ENCODE measurements at places on chromosomes 5 and 9.
A peak's percentile ranks its signal among the peaks of the same experiment; 100 is the strongest.

GRCh38 chr9:3828495-3828894, 302.7 kb upstream of the RFX3 start:
- no peak for DNase-seq

GRCh38 chr9:119121899-119122298, 247.3 kb downstream of the BRINP1 start:
- no peak for DNase-seq

GRCh38 chr5:56656846-56657726, 158.3 kb upstream of the MAP3K1 start:
- DNase-seq: no peak

DNA sequence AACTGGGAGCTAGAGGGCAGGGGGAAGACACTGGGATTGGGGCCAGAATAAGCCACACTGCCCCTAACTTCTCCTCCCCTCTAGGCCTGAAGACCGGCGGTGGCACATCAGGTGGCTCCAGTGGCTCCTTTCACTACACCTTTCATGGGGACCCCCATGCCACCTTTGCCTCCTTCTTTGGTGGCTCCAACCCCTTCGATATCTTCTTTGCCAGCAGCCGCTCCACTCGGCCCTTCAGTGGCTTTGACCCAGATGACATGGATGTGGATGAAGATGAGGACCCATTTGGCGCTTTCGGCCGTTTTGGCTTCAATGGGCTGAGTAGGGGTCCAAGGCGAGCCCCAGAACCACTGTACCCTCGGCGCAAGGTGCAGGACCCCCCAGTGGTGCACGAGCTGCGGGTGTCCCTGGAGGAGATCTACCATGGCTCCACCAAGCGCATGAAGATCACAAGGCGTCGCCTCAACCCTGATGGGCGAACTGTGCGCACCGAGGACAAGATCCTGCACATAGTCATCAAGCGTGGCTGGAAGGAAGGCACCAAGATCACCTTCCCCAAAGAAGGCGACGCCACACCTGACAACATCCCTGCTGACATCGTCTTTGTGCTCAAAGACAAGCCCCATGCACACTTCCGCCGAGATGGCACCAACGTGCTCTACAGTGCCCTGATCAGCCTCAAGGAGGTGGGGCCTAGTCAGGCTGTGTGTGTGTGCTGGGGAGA, 6.8 kb downstream of the DNAJB5 start:
- DNase-seq: no peak

DNA sequence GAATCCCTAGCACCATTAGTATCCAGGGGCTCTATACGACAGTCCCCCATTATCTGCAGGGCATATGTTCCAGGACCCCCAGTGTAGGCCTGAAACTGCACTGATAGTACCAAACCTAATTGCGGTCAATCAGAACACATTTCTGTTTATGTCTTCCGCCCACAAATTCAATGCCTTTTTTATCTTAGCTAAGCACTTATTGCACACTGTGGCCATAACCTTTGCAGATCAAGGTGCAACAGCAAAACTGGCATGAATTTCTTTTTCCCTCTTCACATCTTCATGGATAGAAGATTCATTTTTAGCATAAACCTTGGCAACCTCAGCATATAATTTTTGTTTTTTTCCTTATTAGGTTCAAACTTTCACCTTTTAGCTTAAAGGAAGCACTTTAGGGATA, 361.1 kb downstream of the DEPDC1B start:
- DNase-seq: no peak

DNA sequence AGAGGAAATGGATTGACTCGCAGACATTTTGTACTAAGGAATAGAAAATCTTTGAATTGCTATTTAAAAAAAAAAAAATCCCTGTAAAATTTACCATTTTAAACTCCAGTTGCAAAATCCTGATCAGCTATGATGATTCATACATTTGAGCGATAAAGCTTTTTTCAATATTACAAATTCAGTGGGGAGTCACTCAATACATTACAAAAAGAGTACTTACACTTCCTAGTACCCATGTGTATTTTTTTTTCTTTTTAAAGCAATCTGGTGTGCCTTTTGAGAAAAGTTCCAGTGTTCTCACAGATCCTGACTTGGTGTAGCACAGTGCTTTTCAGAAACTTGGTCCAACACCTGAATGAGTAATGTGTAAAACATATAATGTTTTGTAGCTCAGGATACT, 54.3 kb downstream of the PIK3R1 start:
- no peak for DNase-seq

- DNase-seq: no peak
Observed at GRCh38 chr5:154722936-154723335, 32.2 kb upstream of the LARP1 start.

- no peak for DNase-seq
Observed at GRCh38 chr5:149917073-149917676, 27.4 kb downstream of the PDE6A start.

GRCh38 chr9:113657765-113658544, 194.4 kb downstream of the RGS3 start:
- peak; percentile 61 for DNase-seq

GRCh38 chr5:166671811-166672210, 1619.6 kb upstream of the WWC1 start:
- DNase-seq: no peak

- no peak for DNase-seq
Observed at GRCh38 chr5:126492939-126493338, 69.7 kb downstream of the GRAMD2B start.

DNA sequence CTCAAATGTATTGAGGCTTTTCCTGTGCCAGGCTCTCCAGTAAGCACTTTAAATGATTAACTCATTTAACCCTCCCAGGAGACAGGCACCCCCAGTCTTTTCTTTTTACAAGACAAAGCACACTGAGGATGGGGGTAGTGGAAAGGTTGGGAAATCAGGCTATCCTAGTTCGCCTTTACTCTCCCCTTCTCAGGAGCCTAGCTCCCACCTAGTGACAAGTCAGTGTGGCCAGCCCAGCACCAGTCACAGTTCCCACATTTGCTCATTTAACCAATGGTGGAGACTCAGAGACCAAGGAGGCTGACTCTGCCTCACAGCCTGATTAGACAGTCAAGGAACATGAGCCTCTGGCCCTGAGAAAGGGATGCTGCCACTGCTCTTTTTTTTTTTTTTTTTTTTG, 3.5 kb downstream of the ALDH7A1 start:
- DNase-seq: no peak

GRCh38 chr5:120415985-120416384, 48.1 kb upstream of the PRR16 start:
- no peak for DNase-seq

- no peak for DNase-seq
Observed at GRCh38 chr9:69919461-69920061, 98.9 kb downstream of the CFAP95 start.

DNA sequence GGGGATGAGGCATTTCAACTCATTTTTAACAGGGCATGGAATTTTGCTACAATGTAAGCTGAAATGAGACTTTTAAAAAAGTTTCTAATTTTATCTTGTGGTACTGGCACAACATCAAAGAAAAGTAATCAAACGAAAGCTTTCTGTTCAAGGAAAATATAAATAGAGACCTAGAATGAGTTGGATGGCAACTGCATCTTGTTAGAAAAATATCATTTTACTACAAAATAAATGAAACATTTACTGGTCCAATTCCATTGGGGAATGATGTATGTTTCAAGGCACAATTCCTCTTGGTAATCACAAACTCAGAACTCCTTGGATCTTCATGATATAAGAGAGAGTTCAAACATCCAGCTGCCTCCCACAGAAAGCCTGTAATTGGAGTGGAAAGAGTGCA, 102.8 kb downstream of the HMHB1 start:
- DNase-seq: no peak

GRCh38 chr5:157473383-157474320, 13.6 kb downstream of the NIPAL4 start:
- no peak for DNase-seq

DNA sequence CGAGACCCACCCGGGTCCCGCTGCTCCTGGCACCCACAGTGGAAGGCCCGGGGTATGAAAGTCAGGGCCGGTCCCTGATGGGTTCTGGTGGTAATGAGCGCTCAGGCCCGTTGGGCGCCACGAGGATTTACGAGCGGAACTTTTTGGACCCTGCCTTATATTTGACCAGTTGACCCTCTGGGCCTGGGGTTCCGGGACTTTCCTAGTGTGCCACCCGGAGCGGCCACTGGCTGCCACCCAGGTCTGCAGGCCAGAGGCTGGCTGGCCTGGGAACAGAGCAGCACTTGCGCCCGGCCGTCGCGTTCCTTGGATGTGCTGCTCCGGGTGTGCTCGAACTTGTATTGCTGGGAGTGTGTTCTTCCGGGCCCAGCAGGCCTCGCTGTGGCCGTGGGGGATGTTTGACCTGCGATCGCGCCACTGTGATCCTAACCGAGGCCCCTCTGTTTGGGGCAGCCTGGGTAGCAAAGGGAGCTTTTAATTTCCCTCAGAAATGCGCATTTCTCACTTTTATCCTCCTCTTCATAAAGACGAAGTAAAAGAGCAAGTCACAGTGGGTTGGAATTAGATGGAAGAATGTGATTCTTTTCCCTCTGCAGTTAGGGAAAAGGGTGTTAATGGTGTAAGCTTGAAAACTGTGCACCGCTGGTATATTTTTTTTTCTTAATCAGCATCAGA, 1.2 kb downstream of the F2RL1 start:
- no peak for DNase-seq

GRCh38 chr9:88235615-88236014, 97.3 kb upstream of the SPATA31C2 start:
- DNase-seq: no peak

GRCh38 chr5:143033535-143034250, 263.5 kb downstream of the ARHGAP26 start:
- DNase-seq: no peak

GRCh38 chr9:85349046-85349445, 392.7 kb downstream of the AGTPBP1 start:
- DNase-seq: no peak

GRCh38 chr5:179912386-179912785, 4.7 kb upstream of the TBC1D9B start:
- no peak for DNase-seq

DNA sequence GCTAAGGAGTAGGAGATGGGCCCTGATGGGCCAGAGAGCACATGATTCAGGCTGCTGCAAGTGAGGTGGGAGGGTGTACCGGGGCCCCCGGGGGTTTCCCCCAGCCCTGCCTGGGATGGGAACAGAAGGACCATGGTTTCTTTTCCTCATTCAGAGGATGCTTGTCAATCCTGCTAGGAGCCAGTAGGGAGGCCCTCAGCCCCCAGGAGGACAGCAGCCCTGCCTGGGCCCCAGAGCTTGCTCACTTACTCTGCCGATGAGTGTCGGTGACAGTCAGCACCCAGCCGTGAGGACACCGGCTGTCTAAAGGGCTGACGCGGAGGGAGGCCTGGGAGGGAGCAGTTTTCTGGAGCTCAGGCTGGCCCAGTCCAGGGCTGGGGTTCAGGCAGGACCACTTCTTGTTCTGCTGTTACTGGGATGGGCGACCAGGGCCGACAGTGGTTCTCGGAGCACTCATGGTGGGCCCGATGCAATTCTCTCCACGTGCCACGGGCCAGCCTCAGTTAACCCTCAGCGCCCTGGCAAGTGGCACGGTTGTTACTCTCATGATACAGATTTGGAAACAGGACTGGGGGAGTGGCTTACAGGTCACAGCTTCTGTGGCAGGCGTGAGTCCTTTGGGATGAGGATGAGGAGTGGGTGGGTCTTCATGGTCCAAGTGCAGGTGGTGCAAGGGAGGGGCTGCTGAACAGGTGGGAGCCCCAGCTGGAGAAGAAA, 1.8 kb downstream of the ARRDC1 start:
- no peak for DNase-seq

DNA sequence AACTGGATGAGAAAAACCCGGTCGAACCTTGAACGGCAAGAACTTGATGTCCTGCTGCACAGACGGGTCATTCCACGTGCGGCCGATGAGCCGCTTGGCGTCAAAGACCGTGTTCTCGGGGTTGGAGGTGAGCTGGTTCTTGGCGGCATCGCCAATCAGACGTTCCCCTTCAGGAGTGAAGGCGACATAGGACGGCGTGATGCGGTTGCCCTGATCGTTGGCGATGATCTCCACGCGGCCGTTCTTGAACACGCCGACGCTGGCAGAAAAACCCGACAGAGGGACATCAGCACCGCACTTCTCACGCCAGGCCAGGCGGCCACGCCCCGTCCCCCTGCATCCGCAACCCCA, 519 bp downstream of the HSPA5 start:
- no peak for DNase-seq

DNA sequence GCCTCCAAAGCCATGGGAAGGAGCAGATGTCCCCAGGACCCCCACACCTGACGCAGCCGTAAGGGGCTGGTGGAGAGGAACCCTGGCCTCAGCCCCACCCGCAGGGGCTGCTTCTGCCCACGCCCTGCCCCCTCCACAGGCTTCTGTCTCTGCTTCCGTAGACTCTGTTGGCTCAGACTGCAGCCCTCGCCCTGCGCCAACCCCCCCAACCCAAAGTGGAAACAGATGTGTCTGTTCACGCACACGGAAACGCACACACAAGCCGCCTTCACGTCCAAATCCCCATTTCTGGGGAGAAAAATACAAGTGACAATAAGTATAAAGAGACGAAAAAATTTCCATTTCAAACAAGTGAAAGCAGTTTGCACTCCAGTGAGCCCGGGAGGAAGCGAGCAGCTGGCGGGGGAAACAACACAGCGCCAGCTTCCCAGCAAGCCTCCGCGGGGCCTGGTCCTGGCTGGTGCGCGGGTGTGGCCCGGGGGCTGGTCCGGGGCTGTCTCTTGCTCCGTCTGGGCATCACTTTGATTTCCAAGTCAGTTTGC, 32.6 kb upstream of the RXRA start:
- no peak for DNase-seq

- no peak for DNase-seq
Observed at GRCh38 chr9:33287087-33287490, 3.2 kb upstream of the NFX1 start.

GRCh38 chr5:121949885-121950284, 11.9 kb upstream of the SRFBP1 start:
- DNase-seq: no peak

DNA sequence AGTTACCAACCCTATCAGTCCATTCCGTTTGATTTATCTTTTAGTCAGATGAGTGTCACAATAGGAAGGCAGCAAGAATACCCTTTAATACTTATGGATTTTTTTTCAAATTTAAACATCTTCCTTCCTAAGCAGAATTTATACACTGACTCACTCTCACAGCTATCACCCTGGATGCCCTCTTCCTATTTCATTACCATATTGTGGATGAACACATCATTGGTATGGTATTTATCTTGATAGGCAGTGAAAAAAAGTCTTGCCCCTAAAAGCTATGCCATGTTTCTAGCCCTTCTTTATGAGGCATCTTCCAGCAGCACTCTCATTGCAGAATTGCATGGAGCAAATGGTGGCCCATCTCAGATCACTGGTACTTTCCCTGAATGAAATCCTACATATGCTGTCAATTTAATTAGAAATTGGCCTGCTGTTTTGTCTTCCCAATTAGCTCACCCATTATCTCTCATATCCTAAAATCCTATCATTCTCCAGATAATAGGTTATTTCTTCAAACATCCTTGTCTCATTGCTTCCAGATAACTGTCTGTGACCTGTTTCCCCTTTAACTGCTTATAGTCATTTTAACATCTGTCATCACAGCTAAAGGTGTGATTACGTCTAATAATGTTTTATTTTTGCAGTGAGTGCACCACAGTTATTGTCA, 433.5 kb upstream of the POU5F2 start:
- no peak for DNase-seq

- DNase-seq: no peak
Observed at GRCh38 chr5:143889986-143890385, 78.0 kb downstream of the HMHB1 start.

GRCh38 chr9:80072451-80072850, 500.7 kb downstream of the TLE4 start:
- DNase-seq: no peak

All from stimulated activated CD4-positive, alpha-beta T cell treated with anti-CD3 and anti-CD28 coated beads, Interleukin-4, amount 100 ng/mL, for 4 hours (primary cell).